ENCODE measurements at places on chromosomes 1 and 21. TPM values are rescaled to one million over a fixed set of nuclear protein-coding genes. Genes with fewer than 3 reads are reported as not detected.

DNA sequence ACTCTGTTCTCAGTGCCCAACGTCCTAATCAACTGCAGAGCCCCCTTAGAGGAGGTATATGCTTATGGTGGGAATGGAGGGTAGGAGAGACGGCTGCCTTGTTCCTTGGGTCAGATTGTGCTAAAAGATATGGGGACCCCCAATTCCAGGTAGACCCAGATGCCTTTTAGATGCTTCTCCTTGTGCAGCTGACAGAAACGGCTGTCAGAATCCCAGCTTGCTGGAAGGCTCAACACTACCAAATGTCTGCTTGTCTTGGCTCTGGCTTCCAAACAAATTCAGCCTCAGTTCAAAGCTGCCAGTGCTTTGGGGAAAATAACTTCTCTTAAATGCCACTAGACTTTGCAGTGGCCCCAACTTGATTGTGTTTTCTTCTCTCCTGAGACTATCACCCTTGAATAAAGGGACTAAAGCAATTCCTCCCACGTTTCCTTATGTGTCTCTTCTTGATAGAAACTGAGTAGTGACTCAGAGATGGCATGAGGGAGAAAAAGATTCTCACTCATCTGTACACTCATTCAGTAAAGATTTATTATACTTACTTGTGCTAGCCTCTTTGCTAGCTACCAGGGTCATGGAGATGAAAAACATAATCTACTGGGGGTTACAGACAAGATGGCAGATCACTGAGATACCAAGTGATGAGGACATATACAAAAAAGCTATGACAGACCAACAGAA, 3.4 kb upstream of the RNF19B start:
- no peak for DNase-seq

DNA sequence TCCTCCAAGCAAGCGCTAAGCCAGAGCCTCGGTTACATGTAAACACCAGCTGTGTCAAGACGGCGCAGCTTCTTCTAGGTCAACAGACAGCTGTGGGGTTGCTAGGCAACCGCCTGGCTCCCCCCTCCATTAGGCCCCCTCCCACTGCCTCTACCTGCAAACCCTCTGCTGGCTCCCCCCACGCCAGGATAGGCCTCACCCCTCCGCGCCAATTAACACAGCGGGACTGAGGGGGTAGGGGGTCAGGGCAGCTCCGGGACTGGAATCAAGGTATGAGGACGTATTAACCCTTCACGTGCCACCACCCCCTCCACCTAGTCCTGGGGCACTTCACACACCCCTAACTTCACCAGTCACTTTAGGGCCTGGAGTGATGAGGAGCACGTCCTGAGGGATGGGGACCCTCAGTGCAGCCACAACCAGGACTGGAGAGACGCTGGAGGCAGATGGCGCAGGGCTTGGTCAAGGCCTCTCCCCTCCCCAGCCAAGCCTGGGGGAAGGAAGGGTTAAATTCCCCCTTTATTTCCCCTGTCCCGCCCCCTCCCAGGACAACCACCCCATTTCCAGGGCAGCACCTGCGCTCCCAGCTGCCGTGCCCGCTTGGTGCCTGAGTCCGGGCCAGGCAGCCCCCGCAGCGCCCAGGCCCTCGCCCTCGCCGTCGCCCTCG, 37.4 kb upstream of the WASF2 start:
- peak; percentile 90 for DNase-seq

DNA sequence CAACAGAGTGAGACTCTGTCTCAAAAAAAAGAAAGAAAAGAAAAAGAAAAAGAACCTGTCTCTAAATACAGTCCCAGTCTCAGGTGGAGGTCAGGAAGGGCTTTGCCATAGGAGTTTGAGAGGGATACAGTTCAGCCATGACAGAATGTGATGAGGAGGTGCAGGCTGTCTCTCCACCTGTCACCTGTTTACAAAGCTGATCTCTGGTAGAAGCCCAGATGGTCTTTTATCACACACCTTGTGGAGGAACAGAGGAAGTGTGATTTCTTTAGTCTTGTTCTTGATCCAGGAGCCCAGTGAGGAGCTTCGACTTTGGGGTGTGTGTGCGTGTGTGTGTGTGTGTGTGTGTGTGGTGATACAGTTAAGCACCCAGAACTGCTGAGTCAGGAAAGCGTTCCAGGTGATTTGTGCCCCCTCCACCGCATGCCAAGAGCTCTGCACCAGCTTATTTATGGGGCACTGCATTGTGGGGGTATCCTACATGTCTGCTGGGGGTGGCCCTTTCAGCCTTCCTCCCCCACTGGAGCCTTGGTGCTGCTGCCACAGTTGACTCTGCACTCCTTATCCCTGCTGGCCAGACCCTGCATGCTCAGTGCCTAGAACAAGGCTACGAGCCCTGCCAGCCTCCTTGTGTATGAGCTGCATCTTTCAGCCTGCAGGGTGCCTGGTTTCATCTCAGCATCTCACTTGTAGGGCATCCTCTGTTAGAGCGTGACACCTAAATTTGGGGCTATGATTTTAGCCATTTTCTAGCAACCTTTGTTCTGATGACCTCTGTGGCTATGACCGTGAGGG, 19.3 kb downstream of the DOP1B start:
- DNase-seq: no peak

DNA sequence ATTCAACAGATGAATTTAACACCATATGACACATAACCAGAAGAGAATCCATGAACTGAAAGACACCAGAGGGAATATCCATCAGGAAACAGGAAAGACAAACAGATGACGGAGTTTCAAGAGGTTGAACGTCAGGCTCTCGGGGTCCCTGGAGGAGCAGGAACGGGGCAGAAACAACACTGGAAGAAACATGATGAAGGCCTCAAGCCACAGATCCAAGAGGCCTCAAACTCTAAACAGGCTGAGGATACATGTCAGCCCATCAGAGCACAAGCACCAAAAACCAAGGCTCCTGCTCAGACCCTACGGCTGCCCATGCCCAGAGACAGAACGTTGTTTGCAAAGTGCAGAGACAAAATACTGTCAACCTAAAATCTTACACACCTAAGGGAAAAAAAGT, 7.0 kb downstream of the INTS11 start:
- no peak for DNase-seq

ADCY10 gene
- total RNA-seq: not detected

GRCh38 chr1:153939476-153939875, 7.0 kb downstream of the DENND4B start:
- no peak for DNase-seq

DCDC2B gene
- total RNA-seq: not detected

DPT gene
- total RNA-seq: not detected

ADORA1 gene
- 42.0 TPM for total RNA-seq

GRCh38 chr21:29418813-29419212, 120.1 kb downstream of the BACH1 start:
- no peak for DNase-seq

NHLH2 gene
- total RNA-seq: 1.3 TPM

DNA sequence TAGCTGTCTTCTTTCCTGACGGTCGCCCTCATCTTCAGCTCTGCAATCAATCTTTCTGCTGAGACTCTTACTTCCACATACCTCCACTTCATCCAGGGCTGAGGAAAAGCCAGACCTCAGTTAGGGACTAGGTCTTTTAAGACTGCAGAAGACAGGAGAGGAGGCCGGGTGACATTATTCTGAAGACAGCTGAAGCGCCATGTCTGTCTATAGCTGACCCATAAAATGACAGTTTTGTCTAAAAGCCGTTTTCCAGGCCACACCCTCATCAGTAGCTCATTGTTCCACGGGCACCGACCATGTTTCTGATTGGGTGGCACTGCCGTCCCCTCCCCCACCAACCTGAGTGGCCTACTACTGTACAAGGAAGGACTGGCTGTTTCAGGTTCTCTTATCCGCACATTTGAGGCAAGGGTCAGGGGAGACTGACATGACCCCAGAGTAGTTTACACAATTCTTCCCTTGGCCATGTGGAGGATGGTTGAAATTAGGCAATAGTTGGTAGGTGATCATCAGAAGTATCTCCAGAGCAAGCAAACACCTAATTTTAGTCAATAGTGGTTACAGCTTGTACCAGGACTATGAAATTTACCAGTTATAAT, at the start of gene ADCY10:
ADCY10 (minus strand) TSS at position 240 of the 602 bp plus-strand sequence. CDS start 8,994 bp downstream, outside the sequence.
- DNase-seq: no peak

RIMKLA gene
- not detected for total RNA-seq

PCP4L1 gene
- not detected for total RNA-seq

GRCh38 chr1:235649368-235650163, at the start of gene GNG4:
Gene GNG4, minus strand, starts transcription at chr1:235649784. Its CDS starts 65,946 bp downstream, at chr1:235583838.
- no peak for DNase-seq

GRCh38 chr1:17742583-17742982, 12.6 kb upstream of the ACTL8 start:
- no peak for DNase-seq

GRCh38 chr1:78033797-78034172, 12.0 kb upstream of the GIPC2 start:
- no peak for DNase-seq

A3GALT2 gene
- 0.32 TPM for total RNA-seq

- no peak for DNase-seq
Observed at GRCh38 chr1:59346429-59346828, 49.5 kb downstream of the FGGY start.

DNA sequence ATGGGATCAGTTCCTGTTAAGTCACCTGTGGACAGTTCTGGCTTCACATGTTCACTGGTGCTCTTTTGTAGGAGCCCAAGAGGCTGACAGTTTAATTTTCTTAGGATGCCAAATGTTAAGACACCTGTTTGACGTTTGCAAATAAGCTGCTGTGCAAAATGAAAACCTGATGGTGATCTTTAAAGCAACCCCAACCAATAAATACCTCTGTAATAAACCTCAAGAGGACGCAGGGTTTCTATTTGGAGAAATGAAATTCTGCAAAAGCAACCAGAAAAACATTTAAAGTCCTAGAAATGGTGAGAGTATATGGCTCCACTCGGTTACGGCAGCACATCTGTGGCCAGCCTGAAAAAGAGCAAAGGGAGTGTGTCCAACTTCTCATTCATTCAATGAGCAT, 5.7 kb upstream of the RHEX start:
- DNase-seq: no peak

TBX19 gene
- total RNA-seq: 1.3 TPM

GRCh38 chr1:117580882-117581281, 25.0 kb upstream of the TENT5C start:
- no peak for DNase-seq

DNA sequence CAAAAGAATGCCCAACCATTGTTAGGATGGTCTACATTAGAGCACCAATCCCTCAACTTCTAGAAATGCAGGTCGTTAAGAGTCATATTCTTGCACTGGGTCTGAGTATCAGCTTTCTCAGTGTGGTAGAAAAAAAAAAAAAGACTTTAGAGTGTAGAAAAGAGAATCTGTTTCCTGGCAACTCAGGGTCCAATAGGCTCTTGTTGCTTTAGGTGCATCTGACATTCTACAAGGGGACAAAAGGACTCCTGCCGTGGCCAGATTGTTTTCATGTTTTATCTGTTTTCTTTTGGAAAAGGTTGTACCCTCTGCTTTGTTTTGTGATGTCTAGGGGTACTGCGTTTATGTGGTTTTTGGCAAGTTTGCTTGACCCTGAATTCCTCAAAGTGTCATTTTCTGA, 105.4 kb upstream of the KCNK2 start:
- no peak for DNase-seq

DNA sequence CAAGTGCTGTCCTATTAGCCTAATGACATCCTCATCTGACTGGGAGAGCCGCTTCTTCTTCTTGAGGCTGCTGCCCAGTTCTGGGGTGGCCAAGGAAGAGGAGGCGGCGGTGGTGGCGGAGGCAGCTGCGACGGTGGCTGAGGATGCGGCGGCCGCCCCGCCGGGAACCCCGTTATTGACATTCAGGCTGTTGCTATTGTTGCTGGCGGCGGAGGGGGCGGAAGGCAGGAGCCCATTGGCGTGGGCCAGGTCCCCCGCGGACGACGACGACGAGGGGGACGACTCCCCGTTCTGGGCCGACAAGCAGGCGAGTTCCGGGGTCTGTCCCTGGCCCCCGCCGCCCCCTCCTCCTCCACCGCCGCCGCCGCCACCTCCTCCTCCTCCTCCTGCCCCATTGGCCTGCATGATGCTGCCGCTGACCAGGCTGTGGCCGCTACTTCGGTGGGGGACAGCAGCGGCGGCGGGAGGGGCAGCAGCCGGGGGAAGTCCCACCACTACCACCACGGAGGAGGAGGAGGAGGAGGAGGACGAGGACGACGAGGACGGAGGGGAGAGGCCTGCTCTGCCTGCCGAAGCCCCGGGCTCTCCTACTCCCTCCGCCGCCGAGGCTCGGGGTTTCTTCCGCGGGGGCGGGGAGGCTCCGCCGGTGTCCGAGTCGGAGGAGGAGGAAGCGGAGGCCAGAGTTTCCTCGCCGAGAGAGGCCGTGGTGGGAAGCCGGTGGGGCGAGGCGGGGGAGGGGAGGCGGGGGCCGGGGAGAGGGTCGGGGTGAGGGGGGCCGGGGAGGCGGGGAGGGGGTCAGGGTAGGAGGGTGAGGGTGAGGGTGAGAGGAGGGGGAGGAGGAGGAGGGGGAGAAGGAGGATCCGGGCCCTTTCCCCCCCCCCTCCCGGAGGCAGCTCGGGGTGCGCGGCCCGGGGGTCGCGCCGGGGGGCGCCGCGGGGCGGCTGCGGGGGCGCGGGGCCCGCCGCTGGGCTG, 610 bp downstream of the WDR26 start:
- DNase-seq: peak; percentile 27

- peak; percentile 88 for DNase-seq
Observed at GRCh38 chr1:38132681-38133080, 86.1 kb upstream of the POU3F1 start.

- no peak for DNase-seq
Observed at GRCh38 chr1:41379738-41380130, 18.5 kb downstream of the FOXO6 start.

- DNase-seq: no peak
Observed at GRCh38 chr1:107535091-107535490, 394.3 kb downstream of the NTNG1 start.

Data from myocyte (in vitro differentiated cells).